ENCODE measurements at places on chromosomes 13 and 19.

- no peak for DNase-seq
Observed at GRCh38 chr13:76461999-76462398, 424.2 kb downstream of the KCTD12 start.

GRCh38 chr19:32098968-32099367, 246.4 kb upstream of the ZNF507 start:
- no peak for DNase-seq

GRCh38 chr13:79803989-79804388, 323.0 kb downstream of the NDFIP2 start:
- DNase-seq: no peak

DNA sequence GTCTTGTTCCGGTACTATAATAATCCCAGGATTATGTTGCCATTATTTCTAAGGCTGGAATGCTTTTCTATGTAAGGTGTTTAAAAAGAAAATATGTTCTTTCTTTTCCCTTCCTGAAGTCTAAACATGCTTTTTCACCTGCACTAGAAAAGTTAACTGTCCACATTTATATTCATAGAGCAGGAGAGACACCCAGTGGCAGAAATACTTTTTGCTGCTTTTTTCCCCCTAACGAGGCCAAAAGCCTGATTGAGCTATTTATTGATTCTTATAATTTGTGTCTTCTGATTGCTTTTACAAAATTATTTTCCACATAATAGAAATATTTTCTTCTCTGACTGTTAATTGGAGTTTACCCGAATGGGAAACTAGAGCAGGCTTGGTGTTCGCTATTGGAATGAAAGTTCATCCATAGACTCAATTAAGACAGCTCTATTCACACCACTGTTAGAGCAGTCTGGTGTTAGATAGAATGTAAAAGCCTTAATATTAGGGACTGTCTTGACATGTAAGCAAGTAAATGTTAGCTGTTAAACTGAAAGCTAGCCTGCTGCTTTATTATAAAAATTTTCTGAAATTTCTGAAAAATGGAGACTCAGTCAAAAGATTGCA, 15.8 kb downstream of the GPR180 start:
- no peak for DNase-seq

DNA sequence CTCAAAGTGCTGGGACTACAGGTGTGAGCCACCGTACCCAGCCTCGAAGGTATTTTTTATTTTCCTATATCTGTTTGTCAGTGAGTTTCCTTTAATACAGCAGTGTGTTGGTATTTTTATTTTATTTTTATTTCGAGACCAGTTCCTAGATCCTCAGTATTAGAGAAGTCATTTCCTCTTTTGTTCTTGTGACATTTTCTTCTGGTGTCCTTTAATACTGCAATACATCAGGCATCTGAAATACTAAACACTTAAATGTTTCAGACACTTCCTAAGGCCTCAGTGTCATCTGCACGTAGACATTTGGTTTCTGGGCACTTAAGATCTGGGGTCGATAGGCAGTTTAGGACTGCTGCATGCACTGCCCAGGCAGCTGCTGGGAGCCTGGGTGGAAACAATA, 22.5 kb downstream of the GATAD2A start:
- DNase-seq: no peak

- DNase-seq: no peak
Observed at GRCh38 chr19:27705896-27706295, 1507.1 kb downstream of the UQCRFS1 start.

- DNase-seq: peak; percentile 65
Observed at GRCh38 chr13:24053519-24054251, 106.8 kb upstream of the SPATA13 start.

DNA sequence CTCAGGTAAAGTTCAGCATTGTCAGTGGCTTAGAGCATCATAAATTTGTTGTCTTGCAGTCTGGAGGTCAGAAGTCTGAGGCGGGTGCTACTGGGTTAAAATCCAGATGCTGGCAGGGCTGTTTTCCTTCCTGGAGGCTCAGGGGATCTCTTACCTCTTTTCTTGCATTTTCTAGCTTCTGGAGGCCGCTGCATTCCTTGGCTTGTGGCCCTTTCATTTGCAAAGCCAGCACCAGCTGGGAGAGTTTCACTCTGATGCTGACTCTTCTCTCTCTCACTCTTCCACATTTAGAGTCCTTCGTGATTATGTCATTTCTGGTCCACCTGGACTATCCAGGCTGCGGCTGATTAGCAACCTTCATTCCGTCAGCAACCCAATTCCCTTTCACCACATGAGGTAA, 38.1 kb upstream of the SLC10A2 start:
- no peak for DNase-seq

GRCh38 chr19:4537953-4538600, 1.8 kb downstream of the LRG1 start:
- DNase-seq: no peak

DNA sequence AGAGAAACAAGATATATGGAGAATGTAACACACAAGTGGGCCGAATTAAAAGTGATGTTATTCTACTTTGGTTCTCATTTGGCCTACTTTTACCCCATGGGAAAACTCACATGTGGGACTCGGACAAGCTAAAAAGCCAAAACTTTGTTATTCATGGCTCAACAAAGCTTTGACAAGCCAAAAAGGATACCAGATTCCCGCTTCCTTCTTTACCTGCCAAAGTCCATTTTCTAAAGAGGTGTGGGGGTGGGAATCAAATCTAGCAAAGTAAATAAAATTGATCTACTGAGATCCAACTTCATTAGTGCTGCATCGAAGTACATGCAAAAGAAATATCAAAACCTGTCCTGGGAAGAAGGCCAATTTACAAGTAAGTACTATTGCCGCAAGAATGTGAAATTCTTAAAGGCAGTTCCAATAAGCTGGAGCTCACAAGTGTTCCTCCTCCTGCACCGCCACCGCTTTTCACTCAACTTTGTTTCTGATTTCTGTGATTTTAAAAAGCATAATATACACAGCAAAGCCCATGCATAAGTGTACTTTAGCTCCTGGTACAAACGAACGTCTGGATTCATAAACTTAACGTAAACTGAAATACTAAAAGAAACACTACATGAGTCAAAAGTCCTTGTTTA, 1.1 kb downstream of the LNX2 start:
- DNase-seq: no peak

- DNase-seq: peak; percentile 90
Observed at GRCh38 chr19:44447916-44448674, at the start of gene ZNF229. TSS of gene ZNF229 (minus strand) at chr19:44448472. CDS start at chr19:44442847, 5,625 bp downstream.

GRCh38 chr19:18735752-18736151, 52.3 kb downstream of the CRTC1 start:
- no peak for DNase-seq

GRCh38 chr13:104766319-104766718, 1700.1 kb upstream of the SLC10A2 start:
- no peak for DNase-seq

DNA sequence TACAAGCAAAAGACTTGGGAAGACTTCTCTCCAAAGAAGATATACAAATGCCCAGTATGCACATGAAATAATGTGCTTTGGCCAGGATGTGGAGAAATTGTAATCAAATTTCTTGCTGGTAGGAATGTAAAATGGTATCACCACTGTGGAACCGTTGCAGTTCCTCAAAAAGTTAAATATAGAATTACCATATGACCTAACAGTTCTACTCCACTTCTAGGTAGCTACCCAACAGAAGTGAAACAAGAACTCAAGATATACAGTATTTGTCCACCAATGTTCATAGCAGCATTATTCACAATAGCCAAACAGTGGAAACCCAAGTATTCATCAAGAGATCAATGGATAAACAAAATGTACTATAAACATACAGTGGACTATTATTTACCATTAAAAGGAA, 95.0 kb upstream of the KLF5 start:
- DNase-seq: no peak

DNA sequence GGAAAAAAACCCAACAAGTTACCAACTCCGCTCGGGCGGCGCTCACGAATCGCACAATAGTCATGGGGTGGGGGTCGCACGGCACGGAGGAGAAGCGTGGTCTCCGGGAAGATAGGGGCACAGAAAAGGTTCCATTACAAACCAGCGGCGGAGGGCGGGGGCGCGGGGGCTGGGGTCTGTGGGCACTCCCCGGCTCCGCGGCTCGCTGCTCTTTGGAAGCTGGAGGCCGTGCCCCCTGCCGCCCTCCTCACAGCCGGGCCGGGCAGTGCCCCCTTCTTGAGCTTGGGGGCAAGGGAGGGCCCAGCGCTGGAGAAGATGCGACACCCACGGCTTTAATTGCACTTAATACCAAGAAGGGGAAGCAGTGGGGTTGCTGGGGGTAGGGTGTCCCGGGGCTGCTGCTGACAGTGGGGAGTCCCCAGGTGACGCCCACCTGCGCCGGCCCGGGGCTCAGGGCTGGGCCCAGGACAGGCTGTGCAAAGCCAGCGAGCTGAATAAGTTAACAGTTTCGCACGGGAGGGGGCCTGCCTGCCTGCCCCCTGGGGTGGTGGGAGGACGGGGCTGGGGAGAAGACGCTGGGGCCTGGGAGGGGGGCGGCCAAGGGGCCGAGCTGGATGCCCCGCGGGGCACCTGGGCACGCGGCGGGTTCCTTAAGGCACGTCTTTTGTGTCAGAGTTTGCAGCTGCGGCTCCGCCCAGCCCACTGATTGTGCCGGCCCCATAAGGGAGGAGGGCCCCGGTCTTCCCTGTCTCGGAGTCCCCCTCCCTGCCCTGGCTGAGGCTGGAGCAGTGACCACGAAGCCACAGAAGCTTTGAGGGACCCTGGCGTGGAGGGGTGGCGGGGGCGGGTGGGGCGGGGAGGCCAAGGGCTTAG, 9.8 kb downstream of the DCAF15 start:
- no peak for DNase-seq
